Upper lobe of right lung (tissue), 1 donor: ENCODE measurements at places on chromosomes 5 and 9.

- no peak for DNase-seq
These were observed 170.4 kb downstream of the HINT1 start for GRCh38 chr5:130994496-130995253.

GRCh38 chr9:113589407-113589806 lies 125.9 kb downstream of the RGS3 start:
- no peak for DNase-seq

DNA sequence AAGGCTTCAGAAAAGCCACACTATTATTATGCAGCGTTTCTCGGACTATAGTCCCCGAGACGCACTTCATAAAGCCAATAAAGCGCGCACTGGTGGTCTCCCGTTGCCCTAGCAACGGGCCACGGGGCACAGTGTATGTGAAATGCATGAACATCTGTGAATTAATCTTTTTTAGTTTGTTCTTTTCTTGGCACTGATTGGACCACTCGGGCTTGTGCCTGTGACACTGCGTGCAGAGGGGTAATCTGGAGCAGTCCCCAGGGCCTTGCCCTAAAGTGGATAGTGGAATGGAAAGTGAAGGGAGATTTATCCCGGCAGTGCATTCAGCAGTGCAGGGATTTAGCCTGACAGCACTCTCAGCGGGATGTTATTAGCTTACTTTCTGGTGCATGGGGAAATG lies 92.1 kb downstream of the TLE4 start:
- DNase-seq = no peak

DNA sequence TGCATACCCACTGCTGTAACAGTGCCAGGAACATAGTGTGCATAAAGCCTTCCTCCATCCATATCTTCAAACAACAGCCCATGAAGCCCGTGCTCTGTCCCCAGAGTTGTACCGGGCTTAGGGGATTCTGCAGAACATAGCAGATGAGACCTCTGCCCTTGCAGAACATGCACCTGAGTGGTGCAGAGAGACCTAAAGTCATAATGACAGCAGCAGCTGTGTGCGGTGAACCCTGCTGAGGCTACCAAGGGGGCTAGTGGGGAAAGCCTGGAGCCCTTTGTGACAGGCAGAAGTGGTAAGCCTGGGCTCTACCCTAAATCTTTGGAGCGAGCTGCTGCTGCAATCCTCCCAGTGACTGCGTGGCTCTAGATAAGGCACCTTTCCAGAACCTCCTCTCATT lies 32.2 kb upstream of the BRD3 start:
- peak; percentile 16 for DNase-seq

- DNase-seq = no peak
These were observed 204.8 kb downstream of the TLE4 start for GRCh38 chr9:79776581-79776980.

DNA sequence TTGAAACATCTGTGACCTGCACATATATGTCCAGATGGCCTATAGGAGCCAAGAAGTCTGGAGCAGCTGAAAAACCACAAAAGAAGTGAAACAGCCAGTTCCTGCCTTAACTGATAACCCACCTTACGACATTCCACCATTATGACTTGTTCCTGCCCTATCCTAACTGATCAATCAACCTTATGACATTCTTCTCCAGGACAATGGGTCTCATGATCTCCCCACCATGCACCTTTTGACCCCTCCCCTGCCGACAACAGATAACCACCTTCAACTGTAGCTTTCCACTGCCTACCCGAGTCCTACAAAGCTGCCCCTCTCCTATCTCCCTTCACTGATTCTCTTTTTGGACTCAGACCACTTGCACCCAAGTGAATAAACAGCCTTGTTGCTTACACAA lies 233.8 kb downstream of the CCDC171 start:
- DNase-seq = no peak

DNA sequence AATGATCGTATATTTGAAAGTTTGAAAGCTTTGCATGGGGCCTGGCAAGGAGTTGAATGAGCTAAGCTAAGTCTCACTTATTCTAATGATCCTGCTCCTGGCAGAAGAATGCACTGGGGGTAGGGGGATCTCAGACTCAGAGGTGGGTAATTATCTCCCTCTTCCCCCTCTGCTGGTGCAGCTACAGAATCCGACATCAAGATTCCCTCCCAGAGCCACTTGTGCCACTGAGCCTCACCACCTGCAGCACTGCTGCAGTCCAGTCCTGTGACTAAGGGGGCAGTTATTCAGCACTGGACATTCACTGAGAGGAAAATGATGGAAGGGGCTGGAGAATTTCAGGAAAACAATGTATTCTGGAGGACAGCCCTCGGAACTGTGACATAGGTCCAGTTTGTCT lies 205.8 kb downstream of the DEPDC1B start:
- no peak for DNase-seq

DNA sequence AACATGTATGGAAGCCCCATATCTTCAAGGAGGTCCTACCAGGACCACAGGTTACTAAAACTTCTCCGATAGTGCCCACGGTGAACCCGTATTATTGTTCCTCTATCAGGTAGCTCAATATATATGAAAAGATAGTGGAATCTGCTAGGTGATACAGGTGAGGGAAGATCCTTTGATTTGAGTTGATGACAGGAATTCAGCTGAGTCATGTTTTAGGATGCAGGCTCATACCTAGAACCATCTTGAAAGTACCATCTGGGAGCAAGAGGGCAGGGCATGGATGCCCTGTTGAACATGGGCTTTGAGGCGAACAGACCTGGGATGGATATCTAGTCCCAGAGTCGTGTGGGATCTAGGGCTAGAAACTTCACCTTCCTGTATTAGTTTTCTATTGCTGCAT lies 31.8 kb downstream of the UBLCP1 start:
- DNase-seq = no peak
